Forelimb muscle (tissue), 1 donor: ENCODE measurements at places on chromosomes 13 and 19. TPM values are rescaled to one million over a fixed set of nuclear protein-coding genes. Genes with fewer than 3 reads are reported as not detected.

DNA sequence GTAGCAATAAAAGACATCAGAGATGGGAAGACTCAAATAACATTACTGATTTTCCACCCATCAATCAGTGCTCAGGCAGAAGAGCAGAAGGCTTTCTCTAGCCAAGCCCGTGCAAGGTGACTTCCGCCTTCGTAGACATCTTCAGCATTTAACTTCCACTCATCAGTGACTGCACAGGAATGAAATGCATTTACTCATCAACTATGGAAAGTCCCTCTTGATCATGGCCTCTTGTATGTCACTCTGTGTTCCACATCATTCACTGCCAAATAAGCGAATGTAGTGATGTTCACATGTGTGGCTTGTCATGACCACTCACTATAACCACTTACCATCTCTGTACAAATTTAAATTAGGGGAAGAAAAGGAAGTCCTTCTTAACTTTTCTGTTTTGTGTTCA lies 49.4 kb downstream of the SACS start:
- no peak for DNase-seq

GRCh38 chr13:33794576-33794975 lies 23.4 kb upstream of the RFC3 start:
- DNase-seq = no peak

- peak; percentile 14 for DNase-seq
Measured at GRCh38 chr19:51751655-51752054, at the start of gene FPR1. TSS of gene FPR1 (minus strand) at chr19:51751878. CDS start at chr19:51746994, 4,884 bp downstream.

The VSTM2B gene
- 0.18 TPM for polyA plus RNA-seq

The CD22 gene
- 0.82 TPM for polyA plus RNA-seq
